ENCODE measurements at places on chromosomes 11 and 22.

- DNase-seq: no peak
These were observed 16.0 kb downstream of the CELF1 start for GRCh38 chr11:47536915-47537314.

DNA sequence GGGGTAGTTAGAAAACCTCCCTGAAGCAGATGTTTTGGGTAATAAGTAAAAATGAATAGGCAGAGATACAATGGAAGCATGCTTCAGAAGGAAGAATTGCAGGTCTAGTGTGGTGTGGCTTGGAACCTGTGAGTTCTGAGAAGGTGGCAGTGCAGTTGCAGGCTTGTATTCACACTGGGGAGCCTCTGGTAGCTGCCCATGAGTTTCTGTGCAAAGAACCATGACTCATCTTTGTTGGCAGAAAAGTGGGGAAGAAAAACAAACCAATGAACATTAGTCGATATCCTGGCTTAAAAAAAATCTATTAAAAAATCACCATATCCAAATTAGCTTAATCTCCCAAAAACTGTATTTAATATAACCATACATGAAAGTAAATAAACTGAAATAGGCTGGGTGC, 232.6 kb downstream of the FAT3 start:
- DNase-seq: no peak

GRCh38 chr11:122137078-122137793, 21.2 kb upstream of the BLID start:
- DNase-seq: no peak

- DNase-seq: no peak
These were observed 257.7 kb upstream of the PLET1 start for GRCh38 chr11:112518371-112518770.

GRCh38 chr22:49488943-49489342, 338.7 kb downstream of the BRD1 start:
- DNase-seq: no peak

GRCh38 chr11:103228807-103229206, 119.6 kb downstream of the DYNC2H1 start:
- no peak for DNase-seq

- no peak for DNase-seq
These were observed 132.0 kb downstream of the ELP4 start for GRCh38 chr11:31641477-31642062.

DNA sequence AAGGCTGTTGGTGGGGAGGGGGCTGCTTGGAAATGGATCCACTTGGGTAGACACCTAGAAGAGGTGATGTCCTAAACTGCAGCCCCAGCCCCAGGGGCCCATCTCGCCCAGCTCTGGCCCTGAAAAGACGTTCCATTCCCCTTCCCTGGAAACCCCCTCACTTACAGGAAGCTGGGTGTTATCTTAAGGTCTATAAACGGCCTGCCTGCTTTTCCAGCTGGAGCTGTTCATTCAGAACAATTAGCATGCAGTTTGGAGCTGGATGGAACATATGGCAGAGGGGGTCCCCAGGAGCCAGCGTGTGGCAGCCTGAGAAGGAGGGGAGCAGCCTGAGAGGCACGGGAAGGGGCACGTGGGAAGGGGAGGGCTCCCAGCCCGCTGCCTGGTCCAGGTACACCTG, 139.6 kb downstream of the PKNOX2 start:
- no peak for DNase-seq

- no peak for DNase-seq
These were observed 1.6 kb upstream of the MTNR1B start for GRCh38 chr11:92967867-92968266.

GRCh38 chr11:129364143-129364654, 11.4 kb upstream of the BARX2 start:
- no peak for DNase-seq

GRCh38 chr22:37610480-37611129, 2.0 kb downstream of the GGA1 start:
- no peak for DNase-seq

GRCh38 chr11:117444711-117445658, 117.3 kb downstream of the CEP164 start:
- no peak for DNase-seq

DNA sequence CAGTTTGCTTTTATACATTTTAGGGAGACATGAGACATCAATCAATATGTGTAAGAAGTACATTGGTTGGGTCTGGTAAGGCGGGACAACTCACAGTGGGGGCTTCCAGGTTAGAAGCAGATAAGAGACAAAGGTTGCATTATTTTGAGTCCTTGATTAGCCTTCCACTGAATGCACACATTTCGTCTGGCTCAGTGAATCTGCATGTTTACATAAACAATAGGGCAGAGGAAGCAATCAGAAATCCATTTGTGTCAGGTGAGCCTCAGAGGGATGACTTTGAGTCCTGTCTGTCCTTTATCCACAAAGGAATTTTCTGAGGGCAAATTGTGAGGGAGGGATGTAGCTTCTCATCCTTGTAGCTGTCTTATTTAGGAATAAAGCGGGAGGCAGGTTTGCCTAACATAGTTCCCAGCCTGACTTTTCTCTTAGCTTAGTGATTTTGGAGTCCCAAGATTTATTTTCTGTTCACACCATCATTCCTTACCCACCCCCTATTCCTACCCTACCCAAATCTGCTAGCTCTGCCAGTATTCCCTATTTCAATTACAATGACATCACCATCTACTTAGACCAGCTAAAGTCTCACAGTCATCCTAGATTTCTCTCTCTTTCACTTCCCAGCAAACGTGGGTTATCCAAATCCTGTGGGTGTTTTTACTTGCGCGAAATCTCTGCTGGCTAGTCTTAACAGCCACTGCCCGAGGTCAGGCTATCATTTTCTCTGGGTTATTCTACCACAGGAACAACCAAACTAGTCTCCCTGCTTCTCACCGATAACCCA, 2.9 kb downstream of the SC5D start:
- no peak for DNase-seq

GRCh38 chr11:36899800-36900199, 301.8 kb upstream of the RAG2 start:
- no peak for DNase-seq

GRCh38 chr11:107493117-107493516, 35.5 kb upstream of the CWF19L2 start:
- DNase-seq: no peak

- DNase-seq: no peak
These were observed 15.3 kb downstream of the DCHS1 start for GRCh38 chr11:6640036-6640984.

- no peak for DNase-seq
These were observed 1.1 kb downstream of the TRIM22 start for GRCh38 chr11:5690736-5691135.

DNA sequence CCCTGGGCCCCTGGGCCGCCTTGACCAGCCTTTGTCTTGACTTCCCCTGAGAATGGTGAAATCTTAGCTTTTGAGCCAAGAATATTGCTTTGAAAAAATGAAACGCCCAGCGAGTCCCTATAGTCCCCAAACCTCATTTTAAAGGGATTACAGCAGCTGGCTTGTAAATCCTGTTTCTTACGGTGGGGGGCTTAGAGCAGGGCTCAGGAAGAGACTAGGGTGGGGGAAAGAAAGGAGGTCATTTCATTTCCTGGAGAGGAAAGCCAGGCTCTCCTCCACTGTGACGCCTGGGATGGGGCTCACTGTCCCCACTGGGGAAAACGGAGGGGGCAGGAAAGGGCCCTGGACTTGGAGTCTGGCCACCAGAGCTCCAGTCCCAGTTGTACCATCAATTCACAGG, 72.2 kb upstream of the ALX4 start:
- no peak for DNase-seq

DNA sequence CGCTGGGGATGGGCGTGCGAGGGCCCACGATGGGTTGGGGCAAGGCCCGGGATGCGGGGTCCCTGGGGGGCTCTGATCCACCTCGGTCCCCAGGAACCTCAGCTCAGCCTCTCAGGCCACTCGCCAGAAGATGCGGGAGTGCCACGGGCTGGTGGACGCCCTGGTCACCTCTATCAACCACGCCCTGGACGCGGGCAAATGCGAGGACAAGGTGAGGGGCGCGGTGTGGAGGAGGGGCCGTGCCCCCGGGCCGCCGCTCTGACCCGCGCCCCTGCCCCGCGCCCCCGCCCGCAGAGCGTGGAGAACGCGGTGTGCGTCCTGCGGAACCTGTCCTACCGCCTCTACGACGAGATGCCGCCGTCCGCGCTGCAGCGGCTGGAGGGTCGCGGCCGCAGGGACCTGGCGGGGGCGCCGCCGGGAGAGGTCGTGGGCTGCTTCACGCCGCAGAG, 6.3 kb downstream of the PKP3 start:
- DNase-seq: no peak

- DNase-seq: no peak
These were observed 134.7 kb upstream of the PGR start for GRCh38 chr11:101264306-101264705.

- peak; percentile 44 for DNase-seq
These were observed 796.3 kb upstream of the ANO3 start for GRCh38 chr11:25535467-25536272.

DNA sequence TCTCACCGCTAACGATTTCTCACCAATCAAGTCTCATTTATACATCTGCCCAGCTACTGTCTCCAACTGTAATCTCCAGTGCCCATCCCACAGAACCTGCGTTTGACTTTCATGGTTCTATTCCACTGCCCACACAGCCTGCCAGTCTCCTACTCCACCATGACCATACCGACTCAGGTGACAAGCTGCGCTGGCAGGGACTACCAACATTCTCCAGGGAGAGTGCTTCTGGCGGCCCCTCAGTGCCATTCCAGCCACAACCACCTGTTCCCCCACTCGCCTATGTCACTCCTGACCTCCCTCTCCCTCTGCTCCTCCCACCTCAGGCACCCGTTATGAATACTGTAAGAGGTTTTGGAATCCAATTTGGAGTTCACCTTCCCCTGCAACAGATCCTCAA, 108.5 kb upstream of the BID start:
- DNase-seq: no peak

DNA sequence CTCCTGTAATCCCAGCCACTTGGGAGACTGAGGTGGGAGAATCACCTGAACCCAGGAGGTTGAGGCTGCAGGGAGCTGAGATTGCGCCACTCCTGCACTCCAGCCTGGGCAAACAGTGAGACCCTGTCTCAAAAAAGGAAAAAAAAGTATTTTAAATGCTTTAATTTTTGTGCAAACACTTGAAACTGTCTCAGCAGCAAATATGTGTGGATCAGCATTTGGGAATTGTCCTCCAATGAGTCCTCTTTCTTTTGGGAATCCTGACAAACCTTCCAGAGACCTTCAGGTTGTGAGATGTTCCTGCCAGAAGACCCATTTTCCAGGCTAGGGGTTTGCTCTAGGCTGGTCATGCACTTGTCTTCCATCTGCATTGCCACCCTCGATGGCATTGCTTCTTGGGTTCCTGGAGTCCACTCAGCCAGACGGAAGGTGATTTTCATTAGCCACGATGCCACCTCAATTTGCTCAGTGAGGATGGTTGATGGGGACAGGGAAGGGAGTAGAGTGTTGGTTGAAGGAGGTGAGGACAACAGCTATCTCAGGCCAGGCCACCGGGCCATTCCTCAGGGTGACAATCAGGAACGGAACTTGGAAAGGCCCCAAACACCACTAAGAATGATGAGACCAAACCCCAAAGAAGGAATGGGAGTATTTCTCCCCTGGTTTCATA, 55.4 kb downstream of the ST14 start:
- DNase-seq: no peak

DNA sequence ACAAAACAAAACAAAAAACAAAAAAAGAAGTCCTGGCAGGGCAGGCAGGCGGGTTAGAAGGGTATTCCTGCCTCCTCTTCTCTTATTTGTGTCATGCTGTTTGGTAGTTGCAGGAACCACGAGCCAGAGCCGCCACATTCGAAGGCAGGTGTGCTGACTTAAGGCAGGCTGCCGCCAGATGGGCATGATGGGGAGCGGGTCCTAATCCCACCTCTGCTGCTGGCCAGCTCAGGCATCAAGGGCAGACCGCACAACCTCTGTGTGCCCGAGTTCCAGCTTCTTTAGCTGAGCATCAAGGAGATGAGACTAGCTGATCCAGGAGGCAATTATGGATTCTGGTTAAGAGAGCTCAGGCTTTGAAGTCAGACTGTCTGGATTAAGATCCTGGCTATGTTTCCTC, 12.1 kb downstream of the OAF start:
- DNase-seq: no peak

DNA sequence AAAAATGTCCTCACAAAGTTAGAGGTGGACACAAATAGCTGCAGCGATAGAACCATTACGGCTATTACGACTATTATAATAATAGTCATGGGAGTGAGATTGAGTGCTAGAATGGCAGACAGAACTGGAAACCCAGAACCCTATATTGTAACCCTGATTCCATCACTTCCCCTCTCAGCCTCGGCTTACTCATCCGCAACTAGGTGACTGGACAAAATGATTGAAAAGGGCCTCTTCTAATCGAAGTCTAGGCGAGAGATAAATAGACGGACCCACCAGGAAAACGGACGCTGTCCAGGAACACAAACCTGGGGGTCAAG, 629 bp downstream of the PSMA1 start:
- no peak for DNase-seq

DNA sequence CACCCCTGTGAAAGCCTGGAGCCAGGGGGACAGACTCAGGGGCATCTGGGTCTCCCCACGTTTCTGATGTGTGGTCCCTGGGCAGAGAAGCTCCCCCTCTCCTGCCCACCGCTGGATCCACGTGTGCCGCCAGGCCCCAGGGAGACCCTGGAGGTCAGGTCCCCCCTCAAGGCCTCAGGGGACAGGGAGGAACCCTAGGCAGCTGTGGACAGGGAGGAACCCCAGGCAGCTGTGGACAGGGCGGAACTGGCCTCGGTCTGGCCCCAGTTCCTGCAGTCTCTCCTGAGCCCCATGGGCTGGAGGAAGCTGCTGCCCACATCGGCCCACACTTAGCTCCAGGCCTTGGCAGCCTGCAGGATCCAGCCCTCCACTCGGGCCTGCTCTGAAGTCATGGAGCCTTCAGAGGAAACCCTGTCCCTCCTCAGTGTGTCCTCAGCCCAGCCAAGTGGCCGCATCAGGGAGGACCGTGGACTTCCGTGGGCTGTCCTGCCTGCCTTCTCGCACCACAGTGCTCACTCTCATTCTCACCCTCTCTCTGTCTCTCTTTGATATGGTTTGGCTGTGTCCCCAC, 127.7 kb downstream of the BRD1 start:
- no peak for DNase-seq

DNA sequence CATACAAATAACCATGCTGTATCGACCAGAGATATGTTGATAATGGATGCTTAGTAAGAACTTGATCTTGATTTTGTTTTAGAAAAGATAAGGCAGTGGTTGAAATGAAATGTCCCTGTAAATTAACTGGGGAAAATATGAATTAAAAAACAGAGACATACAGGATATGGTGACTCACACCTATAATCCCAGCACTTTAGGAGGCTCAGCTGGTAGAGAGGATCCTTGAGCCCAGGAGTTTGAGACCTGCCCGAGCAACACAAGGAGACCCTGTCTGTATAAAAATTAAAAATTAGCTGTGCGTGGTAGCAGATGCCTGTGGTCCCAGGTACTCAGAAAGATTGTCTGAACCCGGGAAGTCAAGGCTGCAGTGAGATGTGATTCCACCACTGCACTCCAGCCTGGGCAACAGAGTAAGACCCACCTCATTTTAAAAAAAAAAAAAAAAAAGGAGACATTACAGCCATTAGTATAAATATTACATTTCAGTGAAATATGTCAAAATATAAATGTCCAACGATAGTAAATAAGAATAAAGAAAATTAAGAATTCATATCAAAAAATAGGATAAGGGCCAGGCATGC, 4.6 kb downstream of the PICALM start:
- DNase-seq: no peak

All from tibial nerve (tissue), 4 donors.